C1 segment of cervical spinal cord (tissue), 14 donors: ENCODE measurements at places on chromosomes 4 and X.

GRCh38 chr4:133152831-133153481 lies 3.9 kb downstream of the PCDH10 start:
- DNase-seq, result no peak

- DNase-seq, result no peak
These were observed 114.7 kb upstream of the EDNRA start for GRCh38 chr4:147366164-147366563.

- DNase-seq, result no peak
These were observed 420.1 kb upstream of the INTU start for GRCh38 chr4:127212701-127213100.

DNA sequence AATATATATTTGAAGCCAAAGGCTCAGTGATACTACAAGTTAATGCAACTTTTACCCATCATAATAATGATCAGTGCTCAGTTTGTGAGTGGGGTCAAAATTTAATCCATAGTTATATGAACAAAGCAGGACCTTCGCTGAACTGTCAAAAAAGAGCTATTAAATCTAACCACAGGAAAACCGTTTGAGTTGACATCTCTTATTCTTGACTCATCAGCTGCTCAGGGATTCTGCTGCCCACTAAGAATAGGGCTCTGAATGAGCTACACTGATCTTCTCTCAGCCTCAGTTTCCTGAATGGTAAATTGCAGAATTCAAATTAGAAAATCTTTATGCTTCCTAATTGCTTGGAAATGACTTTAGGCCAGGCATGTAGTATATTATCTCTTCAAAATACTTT lies 44.9 kb upstream of the NAP1L5 start:
- DNase-seq, result no peak

DNA sequence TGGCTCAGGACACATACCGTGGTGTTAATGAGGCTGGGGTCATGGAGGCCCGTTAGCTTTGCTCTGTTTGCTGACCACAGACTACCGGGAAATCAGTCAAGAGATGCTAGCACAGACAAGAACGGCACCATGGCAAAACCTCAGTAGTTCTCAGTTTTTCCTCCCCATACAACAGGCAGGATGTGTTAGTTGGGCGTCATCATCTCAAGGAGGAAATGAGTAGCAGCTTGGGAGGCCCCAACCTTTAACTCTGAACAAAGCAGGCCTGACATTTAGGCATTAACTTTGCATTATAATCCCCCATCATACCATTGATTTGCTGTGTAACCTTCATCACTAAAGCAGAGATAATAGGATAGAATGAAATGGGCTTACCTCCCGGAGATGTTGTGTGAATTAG lies 714.2 kb downstream of the RPA4 start:
- DNase-seq, result no peak

DNA sequence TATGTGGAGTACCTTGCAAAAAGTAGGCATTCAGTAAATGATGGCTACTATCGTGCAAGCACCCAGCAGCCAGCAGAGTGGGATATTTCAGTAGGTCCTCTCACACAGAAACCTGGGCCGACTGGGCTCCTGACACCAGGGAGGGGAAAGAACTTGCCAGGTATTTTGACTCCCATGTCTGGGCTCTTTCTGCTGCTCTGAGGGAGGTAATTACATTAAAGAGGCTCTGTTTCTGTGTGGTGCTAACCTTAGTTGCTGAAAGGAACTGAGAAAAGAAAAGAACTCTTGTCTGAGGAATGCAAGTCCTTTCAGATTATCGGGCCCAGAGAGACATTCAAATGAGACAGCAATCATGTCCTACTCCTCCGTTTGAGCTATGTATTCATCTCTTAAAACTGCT lies 175.8 kb upstream of the MTMR8 start:
- no peak for DNase-seq

DNA sequence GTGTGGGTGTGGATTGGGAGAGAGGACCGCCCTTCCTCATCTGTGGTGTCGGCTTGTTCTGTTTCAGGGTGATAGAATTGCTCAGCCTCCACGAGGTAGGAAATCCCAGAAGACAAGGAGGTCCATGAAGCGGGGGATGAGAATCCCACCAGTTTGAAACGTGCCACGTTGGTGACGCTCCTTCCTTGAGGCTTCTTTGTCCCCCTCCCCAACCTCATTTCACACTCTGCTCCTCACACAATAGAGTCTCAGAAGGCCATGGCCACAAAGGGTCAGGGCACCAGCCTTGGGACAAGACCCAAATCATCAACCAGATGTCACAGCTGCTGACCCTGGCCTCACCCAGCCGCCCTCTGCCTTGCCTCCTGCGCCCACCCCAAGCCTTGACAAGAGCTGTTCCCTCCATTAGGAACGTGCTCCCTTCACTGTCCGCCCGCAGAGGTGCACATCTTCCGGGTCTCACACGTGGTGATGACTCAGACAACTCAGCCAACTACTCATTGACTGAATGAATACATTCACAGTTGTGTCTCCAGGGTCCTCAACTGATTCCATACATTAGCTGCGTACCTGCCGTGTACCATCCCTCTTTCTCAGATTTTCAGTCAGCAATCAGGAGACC lies 18.3 kb downstream of the BLOC1S4 start:
- DNase-seq, result no peak

GRCh38 chrX:109537324-109537665 lies 651 bp downstream of the NXT2 start:
- no peak for DNase-seq

DNA sequence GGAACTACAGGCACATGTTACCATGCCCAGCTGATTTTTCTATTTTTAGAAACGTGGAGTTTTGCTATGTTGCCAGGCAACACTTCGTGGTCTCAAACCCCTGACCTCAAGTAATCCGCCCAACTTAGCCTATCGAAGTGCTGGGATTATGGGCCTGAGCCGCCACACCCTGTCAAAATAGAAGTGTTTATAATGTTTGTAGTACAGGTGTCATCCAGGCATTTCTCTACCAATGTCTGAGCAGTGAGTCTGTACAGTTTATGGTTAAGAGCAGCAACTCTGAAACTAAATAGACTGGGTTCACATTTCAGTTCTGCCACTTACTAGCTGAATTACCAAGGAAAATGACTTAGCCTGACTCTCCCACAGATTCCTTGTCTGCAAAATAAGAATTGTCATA lies 460.4 kb upstream of the GALNT7 start:
- no peak for DNase-seq

- no peak for DNase-seq
These were observed 4.9 kb downstream of the ADGRL3 start for GRCh38 chr4:61205066-61205465.

DNA sequence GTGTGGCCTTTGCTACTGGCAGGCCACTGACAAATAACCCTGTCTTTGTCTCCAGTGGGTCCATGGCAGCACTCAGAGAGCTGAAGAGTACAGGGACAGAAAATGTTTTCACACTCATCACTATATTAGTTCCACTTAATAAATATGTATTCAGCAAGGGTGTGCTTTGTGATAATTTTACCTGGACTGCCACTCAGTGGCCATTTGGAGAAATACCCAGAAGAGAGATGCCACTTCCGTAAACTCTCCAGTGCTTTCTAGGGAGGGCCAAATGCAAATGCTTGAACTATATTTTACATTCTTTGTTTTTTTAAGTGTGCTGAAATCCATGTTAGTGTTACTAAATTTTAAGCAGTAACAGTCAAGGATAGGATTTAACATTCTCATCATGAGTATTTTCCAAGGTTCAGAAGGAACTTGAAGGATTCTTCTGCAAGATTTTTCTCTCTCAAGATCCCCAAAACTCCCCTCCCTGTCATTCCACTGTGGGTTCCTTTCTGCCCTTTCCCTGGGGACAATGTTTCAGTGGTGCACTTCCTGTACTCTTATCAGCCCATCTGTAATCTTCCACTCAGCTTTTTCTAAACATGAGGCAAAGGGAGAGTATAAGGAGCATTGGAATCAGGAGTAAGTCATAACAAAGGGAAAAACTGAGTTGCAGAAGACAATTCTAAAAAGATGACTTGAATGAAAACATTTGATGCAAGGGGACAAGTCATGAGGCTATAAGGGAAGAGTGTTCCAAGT lies 46.0 kb downstream of the TFDP3 start:
- no peak for DNase-seq

- no peak for DNase-seq
These were observed 27.1 kb upstream of the GRPEL1 start for GRCh38 chr4:7094916-7095315.

DNA sequence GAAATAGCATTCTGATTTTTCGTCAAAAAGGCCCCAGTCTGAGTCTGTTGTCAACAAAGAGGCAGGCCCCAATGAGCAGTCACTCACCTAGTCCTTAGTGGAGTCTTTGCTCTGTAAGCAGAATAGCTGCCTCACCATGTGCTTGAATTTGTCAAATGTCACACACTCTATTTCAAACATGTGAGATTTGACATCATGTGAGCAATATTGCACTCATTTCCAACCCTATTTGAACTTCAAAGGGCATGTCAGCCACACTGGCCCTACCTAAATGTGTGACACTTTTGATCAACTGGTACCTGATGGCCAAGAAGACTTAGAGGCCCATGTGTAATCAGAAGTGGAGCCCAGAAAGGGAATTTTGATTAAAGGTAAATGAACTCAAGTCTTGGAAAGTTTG lies 59.4 kb upstream of the PLAC1 start:
- DNase-seq, result no peak

DNA sequence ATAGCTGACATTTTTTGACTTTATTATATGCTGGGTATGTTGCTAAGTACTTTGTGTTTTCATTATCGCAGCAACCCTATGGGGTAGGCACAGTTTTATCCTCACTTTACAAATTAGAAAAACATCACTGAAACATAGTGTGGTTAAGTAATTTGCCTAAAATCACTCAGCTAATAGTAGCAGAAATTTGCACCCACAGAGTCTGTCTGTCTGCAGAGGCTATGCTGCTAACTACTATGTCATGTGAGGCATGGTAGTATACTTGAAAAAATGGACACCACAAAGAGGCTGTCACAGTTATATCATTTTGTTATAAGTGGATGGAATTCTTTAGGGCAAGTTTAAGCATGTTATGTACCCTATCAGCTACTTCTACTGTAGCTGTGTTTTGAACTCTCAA lies 69.0 kb downstream of the STAG2 start:
- no peak for DNase-seq

GRCh38 chr4:169854090-169854489 lies 96.3 kb upstream of the HPF1 start:
- DNase-seq, result no peak

DNA sequence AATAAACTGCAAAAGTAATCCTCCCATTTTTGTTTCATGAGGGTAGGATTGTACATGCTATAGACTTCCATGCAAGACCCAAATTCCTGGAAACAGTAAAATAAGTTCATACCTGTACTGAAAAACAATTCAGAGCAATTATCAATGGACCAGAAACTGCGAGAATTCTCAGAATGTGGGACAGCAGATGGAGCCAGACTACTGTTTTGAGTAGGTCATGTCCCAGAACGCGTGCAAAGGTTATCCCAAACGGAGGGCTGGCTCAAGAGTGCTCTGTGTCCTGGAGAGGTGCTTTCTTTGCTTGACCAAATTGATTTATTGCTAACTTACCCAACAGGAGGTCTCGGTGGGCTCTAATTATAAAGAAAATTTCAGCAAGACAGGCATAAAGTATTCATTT lies 1.7 kb upstream of the MAGEH1 start:
- no peak for DNase-seq

DNA sequence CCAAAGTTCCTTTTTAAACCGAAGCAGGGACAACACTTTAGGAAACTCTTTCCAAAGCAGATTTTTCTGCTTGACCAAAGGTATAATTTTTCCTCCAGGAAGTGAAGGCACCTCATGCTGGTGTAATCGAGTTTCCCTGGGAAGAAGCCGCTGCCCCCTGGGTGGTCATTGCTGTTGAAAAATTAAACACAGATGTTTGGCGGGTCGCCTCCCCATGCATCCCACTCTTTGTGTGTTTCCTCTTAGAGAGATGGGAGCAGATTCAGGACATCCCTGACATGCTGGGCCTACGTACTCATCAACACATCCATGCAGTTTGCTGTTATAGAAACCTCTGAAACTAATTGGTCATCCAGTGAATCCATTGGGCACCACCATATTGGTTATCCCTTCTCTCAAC lies 179.2 kb upstream of the HCCS start:
- no peak for DNase-seq

DNA sequence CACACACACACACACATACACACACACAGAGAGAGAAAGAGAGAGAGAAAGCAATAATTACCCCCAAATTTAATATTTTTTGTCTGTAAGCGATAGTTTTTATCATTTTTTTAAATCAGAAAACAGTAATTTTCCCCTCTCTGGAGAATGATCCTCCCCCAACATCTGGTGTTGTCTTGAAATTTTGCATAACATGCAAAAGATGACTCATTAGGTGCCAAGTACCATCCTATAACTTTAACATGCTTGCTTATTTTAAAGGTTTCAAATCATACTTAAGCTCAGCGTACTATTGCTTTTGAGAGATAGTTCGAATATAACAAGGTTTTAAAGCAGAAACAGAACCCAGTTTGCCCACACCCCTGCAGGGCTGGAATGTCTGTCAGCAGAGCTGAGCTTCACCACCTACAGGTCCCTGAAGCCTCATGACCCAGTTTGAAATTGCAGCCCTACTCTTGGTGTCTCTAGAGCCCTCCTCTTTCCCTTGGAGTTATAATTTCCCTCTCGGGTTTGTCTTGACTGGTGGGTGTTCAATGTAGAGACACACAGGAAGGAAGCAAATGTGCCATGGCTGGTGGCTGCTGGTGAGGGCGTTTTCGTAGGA lies 175.0 kb upstream of the HS3ST1 start:
- DNase-seq, result no peak

- no peak for DNase-seq
These were observed 514.1 kb upstream of the INTU start for GRCh38 chr4:127118681-127119080.

DNA sequence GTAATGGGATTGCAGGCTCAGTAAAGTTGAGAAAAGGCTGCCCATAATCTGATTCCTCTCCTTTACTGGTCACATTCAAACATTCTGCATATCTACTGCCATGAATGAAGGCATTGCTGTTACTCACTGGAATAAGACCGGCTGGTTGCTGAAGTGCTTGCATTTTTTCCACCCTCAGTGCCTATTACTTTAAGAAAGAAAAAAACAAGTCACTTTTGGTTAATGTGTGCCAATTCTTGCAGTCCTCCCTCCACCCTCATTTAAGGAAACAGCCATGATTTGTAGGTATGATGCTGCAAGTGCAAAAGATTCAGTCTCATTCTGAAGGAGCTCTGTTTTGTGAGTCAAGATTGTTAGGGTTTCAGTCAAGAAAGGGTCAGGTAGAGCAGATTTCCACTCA lies 94.9 kb downstream of the EMCN start:
- DNase-seq, result no peak

GRCh38 chr4:110865611-110866259 lies 242.9 kb upstream of the PITX2 start:
- DNase-seq, result no peak
